ENCODE measurements at places on chromosomes 2 and 18.

DNA sequence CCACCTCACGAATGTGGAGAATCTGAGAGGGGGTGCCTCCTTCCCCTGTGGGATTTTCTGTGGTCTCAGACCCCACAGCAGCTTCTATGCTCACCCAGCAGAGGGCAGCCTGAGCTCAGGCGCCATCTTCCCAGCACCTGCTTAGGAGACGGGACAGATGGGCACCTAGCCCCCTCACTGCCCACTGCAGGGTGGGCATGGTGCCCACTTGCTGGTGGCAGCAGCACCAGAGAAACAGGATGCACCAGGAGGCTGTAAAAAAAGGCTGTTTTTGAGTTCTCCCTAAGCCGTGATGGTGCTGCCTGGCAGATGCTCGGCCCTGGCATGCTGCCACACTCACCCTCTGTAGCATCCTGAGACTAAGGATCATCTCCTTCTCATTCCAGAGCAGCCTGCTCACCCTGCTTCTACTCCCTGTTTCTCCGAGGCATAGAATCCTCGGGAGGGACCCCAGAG lies 19.1 kb upstream of the SLC20A1 start:
- peak; percentile 21 for DNase-seq

DNA sequence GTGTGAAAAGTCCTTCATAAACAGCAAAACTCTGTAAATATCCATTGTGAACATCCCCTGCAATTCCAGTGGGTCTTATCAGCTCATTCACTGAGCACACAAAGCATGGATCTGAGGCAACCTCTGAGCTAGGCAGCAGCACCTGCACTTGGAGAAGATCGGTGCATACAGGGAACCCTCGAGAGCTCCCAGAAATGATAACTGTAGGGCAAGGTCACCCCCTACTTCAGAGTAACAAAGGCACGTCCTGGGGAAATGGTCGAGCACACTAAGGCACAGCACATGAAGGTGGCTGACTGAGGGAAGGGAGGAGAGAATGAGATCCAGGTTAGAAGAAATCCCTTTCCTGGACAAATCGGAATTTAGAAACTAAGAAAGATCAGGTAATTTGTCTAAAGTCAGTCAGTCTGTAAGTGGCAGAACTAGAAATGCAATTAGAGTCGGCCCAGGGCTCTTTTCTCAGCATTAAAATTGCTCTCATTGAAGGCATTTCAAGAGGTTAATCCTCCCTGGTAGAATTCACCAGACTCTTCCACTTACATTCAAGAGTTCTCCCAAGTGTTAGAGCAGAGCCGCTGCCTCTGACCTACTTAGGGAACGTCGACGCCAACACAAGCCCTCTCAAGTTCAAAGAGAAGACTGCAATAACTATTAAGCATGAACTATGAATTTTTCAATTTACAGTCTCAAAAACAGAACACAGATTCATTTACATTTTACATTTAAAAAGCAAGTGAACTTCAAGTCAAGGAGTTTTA lies 45.9 kb downstream of the PXDN start:
- DNase-seq = no peak

DNA sequence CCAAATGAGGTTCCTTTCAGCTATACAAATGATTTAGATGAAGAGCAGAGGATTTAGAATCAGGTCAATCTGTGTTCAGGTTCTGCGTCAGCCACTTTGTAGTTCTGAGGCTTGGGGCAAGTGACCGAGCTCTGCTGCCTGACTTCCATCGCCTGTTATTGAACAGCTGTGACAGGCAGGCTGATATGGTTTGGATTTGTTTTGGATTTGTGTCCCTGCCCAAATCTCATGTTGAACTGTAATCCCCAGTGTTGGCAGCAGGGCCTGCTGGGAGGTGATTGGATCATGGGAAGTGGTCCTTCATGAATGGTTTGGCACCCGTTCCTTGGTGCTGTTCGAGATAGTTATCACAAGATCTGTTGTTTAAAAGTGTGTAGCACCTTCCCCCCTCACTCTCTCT lies 18.6 kb downstream of the TYMS start:
- no peak for DNase-seq

DNA sequence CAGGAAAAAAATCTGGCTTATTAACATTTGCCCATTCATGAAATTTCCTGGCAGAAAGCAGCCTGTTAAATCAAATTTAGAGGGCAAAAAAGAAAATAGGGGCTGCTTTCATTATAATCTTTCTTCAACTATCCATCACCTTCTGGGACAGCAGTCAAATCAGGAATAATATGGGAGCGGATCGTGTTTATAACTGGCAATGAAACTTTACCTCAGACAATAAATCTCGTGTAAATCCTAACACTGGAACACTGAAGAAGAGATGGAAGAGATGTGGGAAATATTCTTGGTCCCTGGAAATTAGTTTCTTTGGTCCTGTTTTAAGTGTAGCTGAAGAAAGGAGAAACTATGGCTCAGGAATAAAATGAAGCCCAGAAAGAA lies 77.5 kb upstream of the SERTAD2 start:
- DNase-seq = no peak

GRCh38 chr2:176239031-176239430 lies 30.2 kb upstream of the MTX2 start:
- DNase-seq = no peak

- DNase-seq = peak; percentile 56
Measured at GRCh38 chr2:41869542-41870264, 178.1 kb upstream of the PKDCC start.

All from activated T-helper 1 cell treated with anti-CD3 and anti-CD28 coated beads, Interleukin-2, amount 50 U/mL, for 16 hours (primary cell).